Hippocampal formation (tissue), 2 donors: ENCODE measurements at places on chromosomes 7 and 10.

DNA sequence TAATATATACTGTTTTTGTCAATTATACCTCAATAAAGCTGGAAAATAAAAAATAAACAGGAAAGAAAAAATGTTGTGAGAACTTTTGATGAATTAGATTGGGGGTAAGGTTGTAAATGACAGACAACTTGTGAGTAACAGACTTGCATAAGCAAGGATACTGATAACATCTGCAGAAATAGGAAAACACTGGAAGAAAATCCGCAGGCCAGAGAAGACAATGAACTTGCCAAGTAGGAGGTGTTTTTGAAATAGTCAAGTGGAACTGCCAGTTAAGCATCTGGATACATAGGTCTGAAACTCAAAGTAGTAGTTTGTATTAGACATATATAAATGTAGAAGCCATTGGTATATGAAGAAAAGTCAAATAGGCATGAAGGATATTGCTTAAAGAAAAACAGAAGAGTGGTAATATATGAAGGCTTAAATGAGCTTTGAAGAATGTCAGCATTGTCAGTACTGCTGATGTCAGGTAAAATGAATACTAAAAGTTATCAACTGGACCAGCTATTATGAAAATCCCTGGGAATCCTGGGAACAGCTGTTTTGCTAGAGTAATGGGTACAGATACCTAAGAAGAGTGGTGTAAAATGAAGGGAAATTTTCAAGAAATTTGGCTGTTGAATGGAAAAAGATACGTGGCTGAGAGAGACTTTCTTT is 58.7 kb downstream of the DNAJC1 start:
- no peak for DNase-seq

GRCh38 chr10:30765616-30766015 is 136.1 kb upstream of the LYZL2 start:
- no peak for DNase-seq

DNA sequence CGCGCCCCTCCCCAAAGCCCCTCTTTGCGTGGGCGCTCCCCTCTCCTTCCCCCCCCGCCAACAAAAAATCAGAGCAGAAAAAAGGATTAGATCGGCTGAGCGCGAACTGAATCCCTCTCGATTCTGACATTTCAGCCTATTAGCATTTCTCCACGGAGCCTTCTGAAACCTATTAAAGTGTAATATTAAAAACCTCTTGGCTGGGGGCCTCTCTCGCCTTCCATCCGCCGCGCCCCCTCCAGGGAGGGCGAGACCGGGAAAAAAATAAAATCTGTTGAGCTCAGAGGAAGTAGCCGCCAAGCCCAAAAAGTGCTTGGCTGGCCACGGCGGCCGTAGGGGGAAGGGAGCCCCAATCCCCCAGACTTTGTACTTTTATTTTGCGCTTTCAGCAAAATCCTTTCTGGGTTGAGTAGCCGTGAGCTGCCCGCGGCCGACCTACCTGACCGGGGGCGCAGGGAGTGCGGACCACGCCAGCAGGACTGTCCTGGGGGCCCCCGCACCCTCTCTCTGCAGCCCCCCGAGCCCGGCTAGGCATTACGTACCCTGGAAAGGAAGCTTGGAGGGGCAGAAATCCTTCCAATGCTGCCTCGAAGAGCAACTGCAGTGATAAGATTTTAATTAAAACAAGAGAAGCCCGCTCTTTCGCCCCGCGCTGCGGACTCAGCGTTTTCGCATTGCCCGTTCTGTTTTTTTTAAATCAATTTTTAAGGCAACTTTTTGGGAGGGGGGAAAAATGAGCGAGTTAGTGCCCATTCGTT is 1.3 kb upstream of the TNRC18 start:
- no peak for DNase-seq

DNA sequence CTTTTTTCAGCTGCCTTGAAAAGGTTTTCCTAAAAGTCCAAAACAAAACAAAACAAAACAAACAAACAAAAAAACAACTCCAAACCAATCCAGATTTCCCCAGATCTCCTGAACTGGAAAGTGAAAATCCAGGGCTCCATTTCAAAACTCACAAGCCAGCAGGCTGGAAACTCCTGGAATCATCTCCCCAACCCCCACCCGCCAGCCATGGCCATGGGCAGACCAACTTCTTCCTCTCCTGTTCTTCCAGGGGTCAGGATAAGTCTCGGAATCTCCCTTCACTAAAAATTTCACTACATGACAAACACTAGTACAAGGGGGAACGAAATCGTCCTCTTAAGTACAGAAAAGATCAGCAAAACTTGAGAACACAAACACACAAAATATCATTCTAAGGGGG is 40.4 kb downstream of the GNA12 start:
- no peak for DNase-seq
